ENCODE measurements at places on chromosomes 6 and 20. TPM values are rescaled to one million over a fixed set of nuclear protein-coding genes. Genes with fewer than 3 reads are reported as not detected.

- no peaks in the 10 kb centered on the region for H3K27me3 ChIP-seq
- DNase-seq: no peak
- no peak overlapping the region for H3K27ac ChIP-seq
- no peaks in the 10 kb centered on the region for H3K36me3 ChIP-seq
- 0 out of 2 replicates have a peak, but pooled peaks cover 6% of the 10 kb centered on the region for H3K4me1 ChIP-seq
- H3K4me3 ChIP-seq: no peak overlapping the region
Observed at GRCh38 chr6:101921829-101922450, 528.4 kb downstream of the GRIK2 start.

- DNase-seq: no peak
- H3K27me3 ChIP-seq: no peaks in the 10 kb centered on the region
- H3K4me1 ChIP-seq: peaks cover 11% of the 10 kb centered on the region
- H3K36me3 ChIP-seq: no peaks in the 10 kb centered on the region
Observed at GRCh38 chr6:114707081-114707620, 364.3 kb upstream of the HS3ST5 start.

DNA sequence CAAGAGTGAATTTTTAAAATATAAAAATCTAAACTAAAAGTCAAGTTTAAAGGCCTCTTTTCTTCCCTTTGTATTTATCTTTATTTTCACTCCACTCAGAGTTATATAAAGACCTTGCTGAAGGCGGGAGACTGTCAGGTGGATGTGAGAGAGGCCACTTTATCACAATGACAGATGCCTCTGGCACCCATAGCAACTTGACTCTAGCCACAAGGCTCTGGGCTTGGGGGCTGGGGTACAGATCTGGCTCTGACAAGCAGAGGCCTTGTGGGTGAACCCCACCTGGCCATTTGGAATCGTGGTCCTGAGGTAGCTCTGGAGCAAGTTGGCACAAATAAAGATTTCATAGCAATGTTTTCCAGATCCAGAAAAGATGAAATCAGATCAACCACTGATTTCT lies 417.2 kb downstream of the RFPL4B start:
- H3K4me3 ChIP-seq: no peak overlapping the region
- H3K4me1 ChIP-seq: no peaks in the 10 kb centered on the region
- no peak for DNase-seq
- H3K27ac ChIP-seq: no peak overlapping the region
- no peaks in the 10 kb centered on the region for H3K27me3 ChIP-seq
- H3K36me3 ChIP-seq: no peaks in the 10 kb centered on the region

DNA sequence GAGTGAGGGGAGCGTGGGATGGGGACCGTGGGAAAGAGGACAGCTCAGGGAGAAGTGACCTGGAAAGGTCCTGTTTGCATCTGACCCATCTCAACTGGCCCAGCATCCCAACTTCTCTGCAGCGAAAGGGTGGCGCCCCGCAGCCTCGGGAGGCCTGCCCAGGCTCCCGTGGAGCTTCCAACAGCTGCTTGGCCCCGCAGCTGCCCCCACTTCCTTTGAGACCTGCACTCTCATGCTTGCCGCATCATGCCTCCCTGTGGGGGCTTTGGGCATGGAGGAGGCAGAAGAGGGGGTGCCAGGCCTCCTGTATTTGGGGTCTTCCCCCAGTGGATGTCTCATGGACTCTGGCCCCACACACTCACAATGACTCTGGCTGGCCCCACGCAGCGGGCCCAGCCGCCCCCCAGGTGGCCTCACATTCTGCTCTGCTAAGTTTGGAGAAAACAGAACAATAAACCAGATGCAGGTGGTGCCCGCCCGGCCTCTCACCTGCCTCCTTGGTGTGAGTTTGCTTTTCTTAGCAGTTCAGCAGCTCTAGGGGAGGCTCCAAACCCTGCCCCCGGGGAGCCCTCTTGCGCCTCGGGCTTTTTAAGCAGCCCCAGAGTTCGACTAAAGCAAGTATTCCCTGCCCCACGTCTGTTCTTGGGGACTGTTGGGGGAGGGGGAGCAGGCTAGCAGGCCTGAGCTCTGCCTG lies 40.7 kb downstream of the CPXM1 start:
- H3K27ac ChIP-seq: no peak overlapping the region
- H3K4me1 ChIP-seq: peaks cover 8% of the 10 kb centered on the region

DNA sequence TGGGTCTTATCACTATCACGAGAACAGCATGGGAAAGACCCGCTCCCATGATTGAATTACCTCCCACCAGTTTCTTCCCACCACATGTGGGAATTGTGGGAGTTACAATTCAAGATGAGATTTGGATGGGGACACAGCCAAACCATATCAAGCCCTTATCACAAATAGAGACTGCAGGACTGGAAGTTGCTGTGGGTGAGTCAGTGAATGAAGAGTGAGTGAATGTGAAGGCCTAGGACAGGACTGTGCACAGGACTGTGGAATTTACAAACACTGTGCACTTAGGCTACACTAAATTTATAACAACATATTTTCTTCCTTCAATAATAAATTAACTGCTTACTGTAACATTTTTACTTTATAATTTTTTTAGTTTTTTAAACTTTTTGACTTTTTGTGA lies 30.2 kb upstream of the BCAS1 start:
- H3K4me3 ChIP-seq: no peak overlapping the region
- H3K27me3 ChIP-seq: no peaks in the 10 kb centered on the region
- DNase-seq: no peak
- H3K4me1 ChIP-seq: no peaks in the 10 kb centered on the region

GRCh38 chr20:58870293-58871014 lies 17.9 kb downstream of the GNAS start:
- no peak overlapping the region for H3K27ac ChIP-seq
- H3K27me3 ChIP-seq: no peaks in the 10 kb centered on the region
- DNase-seq: peak; percentile 90
- H3K4me1 ChIP-seq: peaks cover 22% of the 10 kb centered on the region
- no peak overlapping the region for H3K4me3 ChIP-seq
- no peaks in the 10 kb centered on the region for H3K36me3 ChIP-seq

DNA sequence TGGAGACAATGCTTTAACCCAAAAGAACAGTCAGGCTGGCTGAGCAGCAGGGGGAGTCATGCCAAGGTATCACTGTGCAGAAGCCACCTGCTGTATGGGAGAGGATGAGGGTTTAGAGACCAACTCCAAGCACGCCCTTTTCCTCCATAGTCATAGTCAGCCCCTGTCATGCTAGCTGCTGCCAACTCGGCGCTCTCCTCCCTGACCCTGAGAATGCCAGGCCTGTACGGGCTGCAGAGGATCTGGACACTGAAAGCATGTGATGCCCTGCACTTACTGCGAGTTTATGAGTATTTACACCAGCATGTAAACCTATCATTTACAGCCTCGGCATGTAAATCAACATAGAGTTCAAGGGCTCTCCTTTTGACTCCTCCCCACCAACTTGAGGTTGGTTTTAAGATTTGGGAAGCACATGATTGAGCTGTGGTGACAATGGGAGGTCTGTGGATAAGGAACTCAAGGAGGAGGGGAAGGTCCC lies 11.7 kb upstream of the SCUBE3 start:
- no peak overlapping the region for H3K27ac ChIP-seq
- no peak overlapping the region for H3K4me3 ChIP-seq
- peaks cover 14% of the 10 kb centered on the region for H3K27me3 ChIP-seq
- H3K36me3 ChIP-seq: no peaks in the 10 kb centered on the region

DNA sequence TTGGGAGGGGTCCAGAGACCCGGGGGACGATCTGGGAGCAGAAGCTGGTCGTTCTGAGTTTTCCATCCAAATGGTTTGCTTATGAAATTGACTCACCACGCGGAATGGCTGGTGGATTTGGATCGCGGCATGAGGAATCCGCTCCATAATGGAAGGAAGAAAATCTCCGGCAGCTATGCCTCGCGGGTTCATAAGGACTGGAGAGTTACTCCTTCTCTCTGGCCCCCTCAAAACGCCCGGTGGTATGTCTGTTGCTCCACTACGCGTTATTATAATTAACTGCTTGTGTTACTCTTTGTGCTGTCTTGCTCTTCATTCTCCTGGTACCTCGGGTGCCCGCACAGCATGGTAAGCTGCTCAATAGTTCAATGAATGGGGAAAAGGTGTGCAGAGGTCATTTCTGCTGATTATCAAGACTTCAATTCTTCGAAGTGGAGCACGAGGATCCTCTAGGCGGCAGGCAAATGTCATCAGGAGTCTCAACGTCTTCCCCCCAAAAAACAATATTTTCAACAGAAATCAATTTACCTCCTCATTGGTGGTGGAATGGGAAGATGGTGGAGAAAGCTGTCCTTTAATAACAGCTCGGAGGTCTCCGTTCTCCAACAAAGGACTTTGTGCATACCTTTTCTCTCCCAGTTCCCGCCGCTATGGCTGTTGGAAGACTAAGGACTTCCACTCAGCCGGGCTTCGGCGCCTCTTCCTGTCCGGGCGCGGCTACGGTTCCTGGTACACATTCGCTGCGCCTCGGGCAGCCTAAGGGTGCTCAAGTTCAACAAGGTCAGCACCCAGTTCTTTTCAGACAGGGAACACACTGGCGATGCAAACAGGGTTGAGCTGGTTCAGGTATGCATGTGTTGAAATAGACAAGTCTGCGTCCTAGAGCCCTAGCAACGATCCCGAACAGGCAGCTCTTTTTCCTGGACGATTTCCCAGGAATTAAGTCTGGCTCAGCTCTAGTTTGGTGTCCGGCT lies 9.2 kb upstream of the PRSS16 start:
- no peak overlapping the region for H3K27ac ChIP-seq
- H3K36me3 ChIP-seq: no peaks in the 10 kb centered on the region
- H3K27me3 ChIP-seq: peaks cover 23% of the 10 kb centered on the region
- H3K4me1 ChIP-seq: peaks cover 9% of the 10 kb centered on the region
- DNase-seq: peak; percentile 71

GRCh38 chr6:107493158-107494057 lies 3.5 kb downstream of the SOBP start:
- DNase-seq: peak; percentile 59
- no peaks in the 10 kb centered on the region for H3K36me3 ChIP-seq
- H3K4me1 ChIP-seq: peaks cover 34% of the 10 kb centered on the region
- no peak overlapping the region for H3K27ac ChIP-seq
- H3K4me3 ChIP-seq: peak overlapping the region; percentile 94

DNA sequence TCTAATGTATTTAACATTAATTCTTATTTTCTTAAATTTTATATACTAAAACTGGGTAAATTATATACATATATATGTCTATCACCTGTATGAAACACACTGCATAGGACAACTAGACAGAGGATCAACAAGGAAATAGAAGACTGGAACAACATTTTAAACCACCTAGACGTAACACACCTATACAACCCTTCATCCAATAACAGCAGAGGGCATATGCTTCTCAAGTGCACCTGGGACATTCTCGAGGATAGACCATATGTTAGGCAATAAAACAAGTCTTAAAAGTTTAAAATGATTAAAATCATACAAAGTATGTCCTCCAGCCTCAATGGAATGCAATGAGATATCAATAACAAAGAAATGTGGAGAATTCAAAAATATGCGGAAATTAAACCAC lies 45.2 kb downstream of the RPP40 start:
- no peaks in the 10 kb centered on the region for H3K36me3 ChIP-seq
- no peak for DNase-seq
- no peaks in the 10 kb centered on the region for H3K27me3 ChIP-seq

GRCh38 chr20:54450207-54450606 lies 25.2 kb upstream of the DOK5 start:
- no peak for DNase-seq
- no peaks in the 10 kb centered on the region for H3K27me3 ChIP-seq
- no peak overlapping the region for H3K4me3 ChIP-seq

DNA sequence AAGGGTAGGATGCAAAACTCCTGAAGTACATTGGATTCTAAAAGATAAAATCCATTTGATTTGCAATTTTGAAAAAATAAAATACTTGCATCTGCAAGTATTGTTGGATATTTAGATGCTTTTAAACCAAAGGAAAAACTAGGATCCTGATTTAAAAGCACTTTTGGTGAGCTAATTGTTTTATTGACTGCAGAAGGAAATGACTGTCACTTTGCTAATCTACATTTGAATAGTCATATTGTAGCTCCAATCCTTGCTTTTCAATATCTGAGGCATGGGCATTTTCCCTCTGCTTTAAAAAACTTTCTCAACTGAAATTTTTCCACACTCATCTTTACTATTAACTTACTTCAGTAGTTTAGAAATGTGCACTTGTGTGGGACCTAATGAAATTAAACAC lies 74.1 kb downstream of the TRDN start:
- H3K4me3 ChIP-seq: peak overlapping the region; percentile 22
- no peaks in the 10 kb centered on the region for H3K36me3 ChIP-seq
- H3K27me3 ChIP-seq: no peaks in the 10 kb centered on the region
- no peak for DNase-seq
- H3K27ac ChIP-seq: peak overlapping the region; percentile 82

DNA sequence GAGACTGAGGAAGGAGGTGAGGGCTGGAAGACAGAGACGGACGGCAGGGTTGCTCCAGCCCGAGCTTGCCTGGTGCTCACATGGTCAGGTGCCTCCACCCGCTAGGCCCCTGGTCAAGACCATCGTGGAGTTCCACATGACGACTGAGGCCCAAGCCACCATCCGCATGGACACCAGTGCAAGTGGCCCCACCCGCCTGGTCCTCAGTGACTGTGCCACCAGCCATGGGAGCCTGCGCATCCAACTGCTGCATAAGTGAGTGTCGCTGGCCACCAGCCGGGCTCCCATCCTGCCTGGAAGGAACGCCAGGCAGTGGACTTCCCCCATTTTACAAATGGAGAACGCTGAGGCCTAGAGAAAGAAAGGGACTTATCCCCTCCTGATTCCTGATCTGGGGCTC lies 7.8 kb downstream of the BPIFB1 start:
- DNase-seq: no peak
- no peaks in the 10 kb centered on the region for H3K27me3 ChIP-seq
- H3K4me3 ChIP-seq: no peak overlapping the region
- no peaks in the 10 kb centered on the region for H3K36me3 ChIP-seq

- H3K36me3 ChIP-seq: no peaks in the 10 kb centered on the region
- no peak for DNase-seq
- peaks cover 51% of the 10 kb centered on the region for H3K4me1 ChIP-seq
- H3K4me3 ChIP-seq: peak overlapping the region; percentile 87
Observed at GRCh38 chr6:41640426-41640825, 2.2 kb downstream of the MDFI start.

DNA sequence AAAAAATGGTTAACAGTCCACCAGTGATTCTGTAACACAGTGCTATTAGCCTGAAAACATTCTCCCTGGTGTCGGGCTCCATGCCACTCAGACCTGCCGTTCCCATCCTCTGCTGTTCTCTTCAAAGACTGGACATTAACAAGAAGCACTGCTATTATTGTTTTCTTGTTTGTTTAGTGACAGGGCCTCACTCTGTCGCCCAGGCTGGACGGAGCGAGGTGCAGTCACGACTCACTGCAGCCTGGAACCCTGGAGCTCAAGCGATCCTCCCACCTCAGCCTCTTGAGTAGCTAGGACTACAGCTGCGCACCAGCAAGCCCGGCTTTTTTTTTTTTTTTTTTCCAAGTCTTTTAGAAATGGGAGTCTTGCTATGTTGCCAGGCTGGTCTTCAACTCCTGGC lies 9.6 kb downstream of the RMND1 start:
- H3K27ac ChIP-seq: no peak overlapping the region
- H3K4me3 ChIP-seq: no peak overlapping the region
- H3K36me3 ChIP-seq: peaks cover 7% of the 10 kb centered on the region

- no peaks in the 10 kb centered on the region for H3K27me3 ChIP-seq
- H3K36me3 ChIP-seq: no peaks in the 10 kb centered on the region
- DNase-seq: no peak
- no peak overlapping the region for H3K4me3 ChIP-seq
- H3K4me1 ChIP-seq: no peaks in the 10 kb centered on the region
Observed at GRCh38 chr20:16898433-16898832, 150.3 kb downstream of the OTOR start.

The ECT2L gene
- polyA plus RNA-seq: 0.14 TPM

The FBXO9 gene
- 36.3 TPM for polyA plus RNA-seq

The AGPAT1 gene
- 39.8 TPM for polyA plus RNA-seq

All from GM23338 (cell line).